ENCODE measurements at places on chromosomes 7 and 10.

- DNase-seq = no peak
Measured at GRCh38 chr7:200704-201103, 8.3 kb downstream of the FAM20C start.

- DNase-seq = no peak
Measured at GRCh38 chr7:114823290-114823689, 98.6 kb upstream of the MDFIC start.

GRCh38 chr10:12235796-12236195 lies 39.8 kb downstream of the CDC123 start:
- no peak for DNase-seq

- DNase-seq = no peak
Measured at GRCh38 chr10:117221156-117221711, 19.7 kb upstream of the SLC18A2 start.

GRCh38 chr7:106501605-106502580 lies 159.1 kb downstream of the CCDC71L start:
- DNase-seq = no peak
